ENCODE measurements at places on chromosomes 2 and 18.

- no peak for DNase-seq
These were observed 56.6 kb downstream of the SOWAHC start for GRCh38 chr2:109670556-109671411.

DNA sequence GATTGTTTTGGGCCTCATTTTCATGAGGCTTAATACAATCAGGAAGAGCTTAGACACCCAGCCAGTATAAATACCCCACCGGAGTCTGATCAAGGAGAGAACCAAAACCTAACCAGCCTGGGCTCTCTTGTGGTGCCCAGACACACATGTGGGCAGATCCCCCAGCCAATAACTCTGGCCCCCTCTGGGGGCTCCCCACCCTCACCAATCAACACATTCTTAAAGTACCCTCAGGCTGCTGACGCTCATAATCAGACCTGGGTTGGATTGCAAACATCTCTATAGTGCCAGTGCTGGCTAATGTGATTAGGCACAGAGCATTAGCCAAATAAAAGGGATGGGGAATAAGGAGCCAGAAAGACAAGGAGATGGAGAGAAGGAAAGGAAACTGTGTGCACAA is 329.6 kb downstream of the BCL11A start:
- no peak for DNase-seq

DNA sequence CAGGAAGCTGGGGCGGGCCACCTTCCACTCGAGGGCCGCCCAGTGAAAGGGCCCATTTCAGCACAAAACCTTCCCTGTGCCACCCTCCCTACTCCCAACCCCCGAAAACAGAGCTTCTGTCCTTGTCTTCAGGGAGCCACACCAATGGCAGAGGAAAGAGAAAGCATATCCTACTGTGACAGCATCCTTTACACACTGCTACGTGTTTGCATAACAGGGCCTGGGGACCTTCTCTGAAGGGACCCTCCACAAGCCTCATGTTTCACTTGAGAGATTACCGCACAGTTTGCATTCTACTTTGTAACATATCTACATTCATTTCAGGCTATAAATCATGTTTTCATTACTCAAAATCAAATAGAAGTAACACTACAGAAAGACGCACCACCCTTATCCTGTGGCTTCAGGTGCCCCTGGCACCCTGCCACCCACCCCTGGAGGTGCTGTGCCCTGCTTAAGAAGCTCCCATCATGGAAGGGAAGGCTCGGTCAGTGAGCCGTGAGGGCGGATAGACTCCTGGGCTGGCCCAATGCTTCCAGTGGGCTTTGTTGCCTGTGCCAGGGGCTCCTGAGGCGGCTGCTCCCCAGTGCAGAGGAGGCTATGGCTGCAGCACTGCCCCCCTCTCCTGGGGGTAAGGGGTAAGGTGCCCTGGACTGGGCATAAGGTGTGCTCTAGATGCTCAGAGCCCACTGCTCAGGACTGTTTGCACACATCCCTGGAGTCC is 52.0 kb downstream of the EIPR1 start:
- no peak for DNase-seq

DNA sequence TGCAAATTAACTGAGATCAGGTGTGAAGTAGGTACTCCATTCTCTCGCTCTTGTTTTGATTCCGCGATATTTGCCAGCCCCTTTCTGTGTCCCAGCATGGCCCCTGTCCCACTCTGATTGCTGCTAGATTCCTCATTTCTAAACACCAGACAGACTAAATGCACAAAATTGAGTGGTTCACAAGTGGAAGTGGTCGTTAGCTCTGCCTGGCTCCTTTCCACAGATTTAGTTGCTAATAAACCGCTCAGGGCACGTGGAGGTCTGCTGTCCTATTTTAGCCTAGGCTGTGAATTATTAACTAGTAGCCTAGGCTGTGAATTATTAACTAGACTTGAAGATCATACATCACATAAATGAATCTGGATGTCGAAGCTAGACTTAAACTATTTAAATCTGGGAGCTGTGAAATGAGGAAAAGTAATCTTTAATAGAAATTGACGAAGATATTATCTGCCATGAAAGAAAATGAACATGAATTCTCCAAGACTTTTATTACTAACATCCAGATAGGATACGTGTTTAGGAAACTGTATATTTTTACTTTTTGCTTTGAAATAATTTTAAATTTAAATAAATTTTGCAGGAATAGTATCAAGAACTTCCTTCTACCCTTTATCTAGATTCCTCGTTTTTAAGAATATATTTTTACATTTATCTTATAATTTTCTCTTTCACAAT is 3.7 kb downstream of the IL1RL2 start:
- DNase-seq: no peak

GRCh38 chr2:24874035-24874434 is 46.0 kb downstream of the ADCY3 start:
- no peak for DNase-seq

DNA sequence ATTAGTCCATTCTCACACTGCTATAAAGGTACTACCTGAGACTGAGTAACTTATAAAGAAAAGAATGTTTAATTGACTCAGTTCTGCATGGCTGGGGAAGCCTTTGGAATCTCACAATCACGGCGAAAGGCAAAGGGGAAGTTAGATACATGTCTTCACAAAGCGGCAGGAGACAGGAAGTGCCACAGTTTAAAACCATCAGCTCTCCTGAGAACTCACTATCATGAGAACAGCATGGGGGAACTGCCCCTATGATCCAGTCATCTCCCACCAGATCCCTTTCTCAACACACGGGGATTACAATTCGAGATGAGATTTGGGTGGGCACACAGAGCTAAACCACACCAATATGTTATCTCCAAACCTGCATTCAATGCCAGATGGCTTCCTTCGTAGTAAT is 716.1 kb downstream of the DCC start:
- no peak for DNase-seq

DNA sequence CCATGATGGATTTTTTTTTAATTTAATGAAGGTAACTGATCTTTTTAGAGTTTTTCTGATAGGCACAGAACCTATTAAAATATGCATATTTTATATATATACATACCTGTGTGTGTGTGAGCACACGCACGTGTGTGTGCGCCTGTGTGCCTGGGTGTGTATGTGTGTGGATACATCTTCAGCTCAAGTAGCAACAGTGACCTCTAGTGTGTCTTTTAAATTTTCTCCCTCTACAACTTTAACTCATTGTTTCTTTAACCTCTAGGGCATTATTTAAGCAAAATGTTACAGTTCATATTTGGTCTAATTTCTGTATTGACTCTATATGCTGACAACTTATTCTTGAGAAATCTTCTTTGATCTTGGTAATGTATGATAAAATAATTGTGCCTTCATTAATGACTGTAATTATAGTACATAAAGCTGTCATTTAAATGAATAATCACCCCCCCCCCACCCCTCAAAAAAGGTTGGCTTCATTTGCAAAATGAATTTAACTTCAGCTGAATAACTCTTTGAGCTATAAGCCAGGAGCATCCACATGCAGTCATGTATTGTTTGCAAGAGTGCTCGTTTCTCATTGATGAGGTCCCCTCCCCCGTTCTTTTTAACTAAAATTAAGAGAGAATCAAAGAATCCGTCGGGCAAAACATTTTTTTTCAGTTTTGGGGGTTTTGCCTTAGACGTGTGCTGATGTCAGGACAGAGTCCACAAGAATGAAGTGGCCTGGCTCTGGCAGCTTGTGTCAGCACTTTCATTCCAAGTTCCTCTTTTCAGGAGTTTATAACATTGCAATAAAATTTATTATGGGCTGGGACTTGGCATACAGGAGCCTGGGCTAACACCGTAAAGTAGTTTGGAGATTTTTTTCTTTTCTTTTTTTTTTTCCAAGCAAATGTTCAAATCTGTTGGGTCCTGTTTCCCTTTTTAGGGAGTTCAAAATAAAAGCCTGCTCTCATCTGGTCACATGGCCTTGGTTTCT is 80.0 kb downstream of the ETAA1 start:
- DNase-seq: peak; percentile 61

GRCh38 chr2:175698061-175698460 is 304.0 kb downstream of the LNPK start:
- no peak for DNase-seq

GRCh38 chr2:75031906-75032803 is 73.7 kb downstream of the POLE4 start:
- DNase-seq: no peak

- no peak for DNase-seq
These were observed 369.8 kb upstream of the NT5C1B start for GRCh38 chr2:18959200-18959599.

DNA sequence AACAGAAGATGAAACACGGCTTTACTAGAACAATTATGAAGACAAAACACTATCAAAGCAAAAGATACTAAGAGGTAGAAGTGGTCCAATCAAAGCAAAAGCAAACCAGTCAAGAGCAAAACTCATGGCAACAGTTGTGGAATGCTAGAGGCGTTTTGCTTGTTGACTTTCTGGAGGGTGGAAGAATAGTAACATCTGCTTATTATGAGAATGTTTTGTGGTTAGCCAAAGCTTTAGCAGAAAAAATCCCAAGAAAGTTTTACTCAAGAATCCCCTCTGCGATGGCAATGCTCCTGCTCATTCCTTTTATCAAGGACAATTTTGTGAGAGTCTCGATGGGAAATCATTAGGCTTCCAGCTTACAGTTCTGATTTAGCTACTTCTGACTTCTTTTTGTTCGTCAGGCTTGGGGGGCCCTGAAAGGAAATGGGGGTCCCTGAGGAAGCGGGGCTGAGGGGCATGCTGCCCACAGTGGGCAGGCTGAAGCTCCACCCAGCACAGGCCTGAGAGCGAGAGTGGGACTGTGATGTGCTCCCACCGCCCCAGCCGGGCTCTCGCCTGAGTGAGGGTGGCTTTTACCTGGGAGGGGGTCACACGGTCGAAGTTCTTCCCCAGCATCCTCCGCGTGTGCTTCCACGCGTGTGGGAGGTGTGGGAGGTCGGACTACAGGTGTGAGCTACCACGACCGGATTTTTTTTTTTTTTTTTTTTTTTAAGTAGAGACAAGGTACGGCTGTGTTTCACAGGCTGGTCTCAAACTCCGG is 49.0 kb upstream of the MC4R start:
- no peak for DNase-seq

- no peak for DNase-seq
These were observed 112.4 kb downstream of the PLEKHA3 start for GRCh38 chr2:178592655-178593054.

- no peak for DNase-seq
These were observed 97.4 kb upstream of the DDX18 start for GRCh38 chr2:117717072-117717471.

- DNase-seq: no peak
These were observed 172.2 kb downstream of the ASB1 start for GRCh38 chr2:238598802-238599530.

DNA sequence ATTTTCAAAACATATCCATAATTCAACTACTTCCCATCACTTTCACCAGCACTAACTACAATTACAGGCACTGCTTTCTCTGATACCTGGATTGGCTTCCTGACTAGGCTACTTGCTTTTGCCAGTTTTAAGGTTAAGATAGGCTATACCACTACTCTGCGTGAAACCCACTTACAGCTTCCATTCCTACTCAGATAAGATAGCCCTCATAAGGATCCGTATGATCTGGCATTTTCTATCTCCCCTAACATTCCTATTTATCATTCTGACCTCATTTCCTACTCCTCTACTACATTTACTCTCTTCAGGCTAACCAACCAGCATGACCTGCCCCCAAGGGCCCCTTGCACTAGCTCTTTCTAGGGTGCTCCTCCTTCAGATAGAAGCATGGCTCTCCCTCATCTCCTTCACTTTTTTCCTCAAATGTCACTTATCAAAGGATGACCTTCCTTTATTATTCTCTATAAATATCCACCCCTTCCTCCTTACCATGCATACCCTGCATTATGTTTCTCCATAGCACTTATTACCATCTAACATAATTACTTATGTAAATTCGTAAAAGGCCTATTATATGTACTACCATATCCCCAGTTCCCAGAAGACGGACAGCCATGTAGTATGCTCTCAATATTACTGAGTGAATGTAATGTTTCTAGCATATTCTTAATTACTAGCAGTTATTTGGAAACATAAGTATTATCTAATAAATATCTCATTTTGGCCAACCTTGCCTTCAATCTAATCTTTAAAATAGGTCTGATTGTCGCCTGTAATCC is 4.4 kb downstream of the TIA1 start:
- DNase-seq: no peak

GRCh38 chr2:168454737-168455644 is 1.1 kb upstream of the CERS6 start:
- peak; percentile 14 for DNase-seq

GRCh38 chr18:70653671-70654070 is 364.8 kb downstream of the SOCS6 start:
- no peak for DNase-seq

DNA sequence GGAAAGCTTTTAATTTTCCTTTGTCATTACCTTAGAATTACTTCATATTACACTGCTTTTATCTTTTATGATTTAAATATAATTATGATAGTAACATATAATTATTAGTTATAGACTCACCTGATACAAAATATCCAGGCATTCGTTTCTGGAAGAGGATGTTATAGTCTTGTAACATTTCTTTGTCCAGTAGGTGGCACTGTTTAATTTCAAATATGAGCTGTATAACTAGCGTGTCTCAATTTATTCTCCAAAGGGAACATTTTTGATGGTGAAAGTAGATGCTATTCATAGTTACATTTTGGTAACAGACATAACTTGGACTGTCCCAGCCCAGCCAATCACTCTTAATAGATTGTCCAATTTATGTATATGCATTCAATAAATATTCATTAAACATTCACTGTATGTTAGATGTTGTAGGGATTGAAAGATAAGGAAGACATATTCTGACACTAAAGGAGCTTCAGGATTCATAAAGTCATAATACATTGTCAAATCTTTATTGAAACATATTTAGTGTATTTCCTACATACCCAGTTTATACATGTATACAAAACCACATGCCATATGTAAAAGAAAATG is 19.2 kb downstream of the DAW1 start:
- DNase-seq: peak; percentile 40

DNA sequence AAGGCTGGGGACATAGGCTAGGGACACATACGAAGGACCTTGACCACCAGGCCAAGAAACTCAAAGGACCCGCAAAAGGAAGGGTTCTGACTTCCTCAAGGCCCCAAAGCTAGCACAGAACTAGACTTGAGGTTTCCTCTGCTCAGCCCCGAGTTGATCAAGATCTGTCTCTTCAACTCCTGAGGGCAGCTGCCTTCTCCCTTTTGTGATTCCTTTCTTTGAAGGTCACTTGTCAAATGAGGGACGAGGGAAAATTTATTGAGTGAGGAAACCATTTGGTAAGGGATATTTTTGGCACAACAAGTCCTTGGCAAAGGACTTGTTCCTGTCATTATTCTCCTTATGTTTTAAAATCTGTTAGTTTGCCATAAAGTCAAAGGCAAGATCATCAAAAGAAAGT is 12.3 kb upstream of the ROCK2 start:
- no peak for DNase-seq

- peak; percentile 55 for DNase-seq
These were observed 176.3 kb upstream of the NABP1 start for GRCh38 chr2:191501561-191502168.

- no peak for DNase-seq
These were observed 227.0 kb upstream of the COPS8 start for GRCh38 chr2:236858661-236859060.
